ENCODE measurements at places on chromosomes 7 and 10.

GRCh38 chr7:94417306-94417705 lies 22.6 kb downstream of the COL1A2 start:
- no peak for DNase-seq

- DNase-seq = no peak
Observed at GRCh38 chr10:31949266-31949665, 20.6 kb upstream of the ARHGAP12 start.

- no peak for DNase-seq
Observed at GRCh38 chr7:81623251-81623855, 146.5 kb downstream of the HGF start.

GRCh38 chr7:7639421-7639820 lies 1.1 kb upstream of the UMAD1 start:
- peak; percentile 0 for DNase-seq

GRCh38 chr10:15760681-15761080 lies 41.0 kb upstream of the ITGA8 start:
- DNase-seq = no peak

GRCh38 chr10:63436225-63436624 lies 29.6 kb downstream of the JMJD1C start:
- DNase-seq = no peak

DNA sequence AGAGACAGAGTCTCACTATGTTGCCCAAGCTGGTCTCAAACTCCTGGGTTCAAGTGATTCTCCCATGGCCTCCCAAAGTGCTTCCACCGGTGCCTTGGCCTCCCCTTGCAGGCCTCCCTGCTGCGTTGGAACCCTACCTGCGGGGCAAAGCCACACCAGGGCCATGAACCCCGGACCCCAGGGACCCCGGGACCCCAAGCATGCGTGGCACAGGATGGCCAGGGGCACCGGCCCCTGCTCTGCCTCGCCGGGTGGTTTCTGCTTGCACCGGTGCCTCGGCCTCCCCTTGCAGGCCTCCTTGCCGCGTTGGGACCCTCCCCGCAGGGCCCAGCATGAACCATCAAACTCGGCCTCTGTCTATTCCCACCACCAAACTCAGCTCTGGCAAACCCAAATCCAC lies 301.0 kb upstream of the NPVF start:
- DNase-seq = no peak

GRCh38 chr7:157708919-157709295 lies 372.1 kb downstream of the DNAJB6 start:
- DNase-seq = no peak

DNA sequence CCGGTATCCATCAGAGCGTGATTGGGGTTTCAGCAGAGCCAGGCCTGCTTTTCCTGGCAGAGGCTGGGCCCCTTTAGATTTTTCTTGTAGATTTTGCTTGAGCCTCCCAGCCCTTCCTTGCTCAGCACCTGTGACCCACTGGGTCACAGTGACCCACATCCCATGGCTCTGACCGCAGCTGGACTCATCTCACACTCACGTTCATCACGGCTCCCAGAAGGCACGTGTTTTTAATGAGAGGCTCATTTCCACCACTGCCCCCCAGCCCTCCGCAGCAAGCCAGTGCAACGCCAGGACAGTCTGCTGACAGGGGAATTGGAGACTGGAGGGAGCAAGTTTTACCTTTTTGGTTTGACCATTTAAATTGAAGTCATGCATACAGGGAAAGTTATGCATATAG lies 155.7 kb downstream of the CUX1 start:
- DNase-seq = no peak

GRCh38 chr7:158073845-158074840 lies 513.5 kb downstream of the PTPRN2 start:
- no peak for DNase-seq

DNA sequence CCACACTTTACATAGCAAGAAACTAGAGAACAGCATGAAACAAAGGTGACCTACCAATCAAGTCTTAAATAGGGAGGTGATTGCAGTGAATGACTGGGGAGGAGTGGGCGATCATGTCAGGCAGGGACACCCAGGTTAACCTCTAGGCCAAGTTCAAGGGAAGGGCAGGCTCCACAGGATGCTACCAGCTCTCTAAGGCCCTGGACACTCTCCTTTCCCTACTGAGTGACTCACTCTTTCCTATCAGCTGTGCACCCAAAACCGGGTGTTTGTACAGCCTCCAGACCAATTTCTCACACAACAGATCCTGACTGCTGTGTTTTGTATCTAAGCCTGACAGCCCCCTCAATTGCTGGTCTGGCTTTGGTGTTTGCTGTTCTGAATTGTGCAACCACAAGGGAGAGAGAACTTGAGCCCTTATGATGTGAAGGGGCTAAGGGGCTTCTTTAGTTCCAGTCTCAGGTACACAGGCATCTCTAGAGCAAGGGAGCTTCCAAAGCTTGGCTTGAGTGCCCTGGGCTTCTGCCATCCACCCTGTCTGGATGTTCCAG lies 107.8 kb downstream of the TBXAS1 start:
- DNase-seq = no peak

- DNase-seq = no peak
Observed at GRCh38 chr7:30032310-30033125, 4.3 kb downstream of the PLEKHA8 start.
